ENCODE measurements at places on chromosomes 11 and 22.

- no peak for DNase-seq
Observed at GRCh38 chr11:17924713-17925112, 88.1 kb downstream of the SERGEF start.

DNA sequence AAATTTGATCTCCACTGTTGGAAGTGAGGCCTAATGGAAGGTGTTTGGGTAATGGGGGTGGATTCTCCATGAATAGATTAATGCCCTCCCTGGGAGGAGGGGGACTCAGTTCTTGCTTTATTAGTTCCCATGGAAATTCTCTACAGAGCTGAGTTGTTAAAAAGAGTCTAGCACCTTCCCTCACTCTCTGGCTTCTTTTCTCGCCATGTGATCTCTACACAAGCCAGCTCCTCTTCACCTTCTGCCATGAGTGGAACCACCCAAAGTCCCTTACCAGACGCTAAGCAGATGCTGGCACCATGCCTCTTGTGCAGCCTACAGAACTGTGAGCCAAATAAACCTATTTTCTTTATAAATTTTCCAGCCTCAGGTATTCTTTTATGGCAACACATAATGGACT, 465.8 kb upstream of the ANO5 start:
- DNase-seq = no peak

DNA sequence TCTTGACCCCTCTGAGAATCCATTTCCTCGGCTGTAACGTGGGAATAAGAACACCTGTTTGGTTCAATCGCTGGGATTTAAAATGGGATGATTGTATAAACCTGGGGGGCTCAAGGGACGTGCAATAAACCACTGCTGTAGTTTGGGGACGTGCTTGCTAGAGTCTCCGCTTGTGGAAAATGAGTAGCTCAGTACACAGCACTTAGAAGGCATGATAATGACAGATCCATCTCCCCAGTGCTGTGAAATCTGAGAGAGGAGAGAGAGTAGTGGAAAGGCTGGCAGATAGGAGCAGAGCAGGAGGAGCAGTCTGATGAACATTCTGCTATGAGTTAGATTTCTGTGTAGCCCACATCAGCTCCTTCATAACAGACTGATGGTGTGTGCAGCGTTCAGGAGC, 256.5 kb downstream of the MN1 start:
- DNase-seq = no peak

DNA sequence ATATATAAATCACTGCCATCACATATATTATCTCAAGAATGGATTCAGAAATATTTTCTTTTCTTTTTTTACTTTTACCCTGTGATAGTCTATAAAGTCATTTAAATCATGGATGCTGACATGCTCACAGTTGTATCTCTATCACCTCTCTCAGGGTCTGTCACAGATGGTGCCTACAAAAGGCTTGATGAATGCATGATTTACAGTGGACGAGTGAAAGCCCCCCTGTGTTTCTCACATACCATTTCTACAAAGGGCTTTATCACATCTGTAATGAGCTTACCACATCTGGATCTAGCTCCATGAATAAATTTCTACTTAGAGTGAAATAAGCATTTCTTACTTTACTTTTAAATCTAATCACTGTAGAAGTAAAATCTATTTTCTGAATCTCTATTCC, 121.4 kb upstream of the CARD18 start:
- no peak for DNase-seq

GRCh38 chr22:36910461-36910860, 3.0 kb upstream of the CSF2RB start:
- no peak for DNase-seq

DNA sequence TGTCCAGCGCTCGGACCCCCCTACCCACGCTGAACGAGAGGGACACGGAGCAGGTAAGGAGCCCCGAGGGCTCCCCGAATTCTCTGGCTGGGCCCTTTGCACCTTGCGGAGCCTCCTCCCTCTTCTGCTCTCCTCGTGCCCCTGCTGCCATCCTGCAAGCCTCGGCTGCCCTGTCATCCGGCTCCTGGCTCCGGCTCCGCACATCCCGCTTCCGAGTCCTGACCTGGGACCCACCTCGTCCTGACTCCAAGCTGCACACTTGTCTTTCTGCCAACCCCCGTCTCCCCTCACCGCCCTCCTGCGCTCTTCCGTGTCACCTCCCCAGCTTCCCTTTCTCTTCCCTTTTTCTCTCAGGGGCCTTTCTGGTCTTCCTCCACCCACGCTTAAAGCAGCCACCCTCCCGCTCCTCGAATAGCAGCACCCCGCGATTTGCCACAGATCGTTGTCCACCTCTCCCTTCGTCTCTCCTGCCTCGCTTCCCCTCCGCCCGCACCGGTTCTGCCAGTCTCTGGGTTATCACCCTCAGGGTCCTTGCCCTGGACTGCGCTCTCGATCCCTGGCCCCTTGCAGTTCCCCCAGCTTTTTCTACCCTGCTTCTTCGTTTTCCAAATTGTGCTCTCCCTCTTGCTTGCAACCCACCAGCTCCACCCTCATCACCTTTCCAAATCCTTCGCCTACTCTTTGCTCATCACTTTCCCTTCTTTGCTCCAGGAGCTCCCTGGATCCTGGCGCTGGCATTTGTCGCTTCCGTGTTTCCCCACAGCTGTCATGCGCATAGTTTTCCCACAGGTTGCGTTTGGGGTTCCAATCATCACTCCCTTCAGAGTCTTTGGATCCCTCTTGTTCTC, 822 bp downstream of the MARK2 start:
- DNase-seq = peak; percentile 14

DNA sequence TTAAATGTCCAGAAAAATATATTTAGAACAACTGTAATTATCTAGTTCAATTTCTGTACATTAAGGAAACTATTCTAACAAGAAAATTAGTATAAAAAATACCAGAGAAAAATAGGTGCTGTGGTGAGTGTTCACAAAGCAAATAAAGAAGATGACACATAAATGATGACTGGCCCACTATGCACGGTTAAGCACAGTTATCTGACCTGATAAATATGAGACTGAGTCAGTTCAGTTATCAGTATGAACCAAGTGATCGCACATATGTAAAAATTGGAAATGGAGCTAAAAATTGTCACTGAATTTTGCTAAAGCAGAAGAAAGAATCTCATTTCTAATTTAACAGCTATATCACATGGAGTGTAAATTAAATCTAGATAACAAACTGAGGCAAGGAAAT, 18.8 kb upstream of the MAML2 start:
- no peak for DNase-seq

DNA sequence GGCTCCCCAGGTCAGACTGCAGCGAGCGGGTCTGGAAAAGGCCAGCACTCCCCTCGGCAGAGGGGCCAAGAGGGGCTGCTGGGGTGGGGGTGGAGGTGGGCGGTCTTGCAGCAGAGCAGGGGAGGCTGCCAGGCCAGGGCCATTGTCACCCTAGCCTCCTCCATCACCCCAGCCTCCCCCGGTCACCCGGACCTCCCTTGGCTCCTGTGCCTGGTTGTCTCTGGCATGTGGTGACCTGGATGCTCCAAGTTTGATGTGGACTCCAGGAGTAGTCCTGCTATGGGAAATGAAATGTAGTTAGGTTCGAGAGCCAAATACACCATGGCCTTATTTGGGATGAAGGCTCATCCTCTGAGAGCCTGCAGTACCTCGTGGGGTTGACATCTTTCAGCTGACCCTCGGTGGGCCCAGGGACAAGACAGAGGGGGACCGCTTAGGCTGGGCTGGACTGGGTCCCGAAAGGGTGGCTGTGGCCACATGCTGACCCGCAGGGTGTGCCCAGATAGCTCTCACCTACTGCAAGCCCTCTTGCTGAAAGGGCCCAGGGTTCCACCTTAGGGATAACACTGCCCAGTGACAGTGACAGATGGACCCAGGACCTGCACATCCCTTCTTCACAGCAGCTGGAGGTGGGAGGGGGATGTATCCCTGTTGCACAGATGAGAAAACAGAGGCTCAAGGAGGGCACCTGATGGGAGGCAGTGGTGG, 24.1 kb downstream of the MRGPRD start:
- DNase-seq = no peak

All from stimulated activated CD4-positive, alpha-beta T cell treated with anti-CD3 and anti-CD28 coated beads, Interleukin-2, amount 100 ng/mL, for 4 hours (primary cell).